Motor neuron (in vitro differentiated cells): ENCODE measurements at places on chromosomes 3 and 15. TPM values are rescaled to one million over a fixed set of nuclear protein-coding genes. Genes with fewer than 3 reads are reported as not detected.

The NMNAT3 gene
- 0.66 and 0.81 TPM in 2 replicates for total RNA-seq

The CPLX3 gene
- total RNA-seq = 0.23 and 0.29 TPM in 2 replicates

The ZSCAN29 gene
- 19.9 and 23.3 TPM in 2 replicates for total RNA-seq

The PLA2G4F gene
- 0.04 and 0.18 TPM in 2 replicates for total RNA-seq

The FAM81A gene
- 2.8 and 4.3 TPM in 2 replicates for total RNA-seq
